ENCODE measurements at places on chromosomes 1 and 21. TPM values are rescaled to one million over a fixed set of nuclear protein-coding genes. Genes with fewer than 3 reads are reported as not detected.
A peak's percentile ranks its signal among the peaks of the same experiment; 100 is the strongest.

DAB1 gene
- total RNA-seq: 0.12 TPM

CFH gene
- 80.7 TPM for total RNA-seq

PPIAL4G gene
- 0.12 TPM for total RNA-seq

CR1L gene
- total RNA-seq: 2.6 TPM

- no peak overlapping the region for H3K27ac ChIP-seq
- no peaks in the 10 kb centered on the region for H3K36me3 ChIP-seq
- H3K27me3 ChIP-seq: no peaks in the 10 kb centered on the region
Measured at GRCh38 chr21:45617021-45617921, 26.3 kb upstream of the PCBP3 start.

GRCh38 chr21:19541602-19542001, 1138.0 kb upstream of the TMPRSS15 start:
- DNase-seq: no peak
- H3K27ac ChIP-seq: no peak overlapping the region
- H3K4me1 ChIP-seq: no peaks in the 10 kb centered on the region

DNA sequence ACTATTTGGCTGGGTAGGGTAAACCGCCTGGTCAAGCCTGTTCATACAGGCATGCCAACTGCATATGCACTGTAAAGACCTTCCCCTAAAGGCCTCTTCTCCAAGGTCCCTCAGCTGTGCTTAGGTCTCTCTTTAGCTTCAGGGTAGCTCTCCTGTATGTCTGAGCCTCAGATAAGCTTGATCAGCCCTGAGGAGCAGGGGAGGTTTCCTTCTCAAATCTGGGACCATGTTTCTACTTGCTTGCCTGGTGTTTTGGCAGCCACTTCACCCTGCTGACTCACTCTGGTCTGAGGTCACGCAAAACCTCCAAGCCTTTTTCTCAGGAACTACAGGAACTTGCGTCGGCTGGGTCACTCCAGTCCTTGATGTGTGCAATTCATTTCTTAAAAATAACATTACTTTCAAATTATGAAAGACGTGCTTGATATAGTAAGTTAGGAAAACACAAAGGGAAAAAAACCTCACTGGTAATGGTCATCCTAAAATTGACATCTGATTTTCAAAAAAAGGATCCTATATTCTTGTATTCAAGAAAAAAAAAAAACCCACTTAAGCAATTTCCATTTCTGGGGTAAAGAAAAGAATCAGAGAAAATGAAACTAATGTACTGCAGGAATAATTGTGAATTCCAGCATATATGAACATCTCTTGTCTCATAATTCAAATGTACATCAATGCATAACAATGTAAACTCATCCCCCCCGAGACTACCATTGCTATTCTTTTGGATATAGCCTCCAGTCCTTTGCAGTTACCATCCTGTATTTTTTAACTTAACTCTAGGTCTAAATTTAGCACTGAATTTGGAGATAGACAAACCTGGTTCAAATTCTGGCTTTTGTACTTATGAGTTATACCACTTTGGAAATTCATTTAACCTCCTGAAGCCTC, 24.8 kb upstream of the RNF19B start:
- DNase-seq: no peak
- H3K4me1 ChIP-seq: no peaks in the 10 kb centered on the region
- H3K36me3 ChIP-seq: no peaks in the 10 kb centered on the region
- H3K4me3 ChIP-seq: no peak overlapping the region
- no peaks in the 10 kb centered on the region for H3K27me3 ChIP-seq

DNA sequence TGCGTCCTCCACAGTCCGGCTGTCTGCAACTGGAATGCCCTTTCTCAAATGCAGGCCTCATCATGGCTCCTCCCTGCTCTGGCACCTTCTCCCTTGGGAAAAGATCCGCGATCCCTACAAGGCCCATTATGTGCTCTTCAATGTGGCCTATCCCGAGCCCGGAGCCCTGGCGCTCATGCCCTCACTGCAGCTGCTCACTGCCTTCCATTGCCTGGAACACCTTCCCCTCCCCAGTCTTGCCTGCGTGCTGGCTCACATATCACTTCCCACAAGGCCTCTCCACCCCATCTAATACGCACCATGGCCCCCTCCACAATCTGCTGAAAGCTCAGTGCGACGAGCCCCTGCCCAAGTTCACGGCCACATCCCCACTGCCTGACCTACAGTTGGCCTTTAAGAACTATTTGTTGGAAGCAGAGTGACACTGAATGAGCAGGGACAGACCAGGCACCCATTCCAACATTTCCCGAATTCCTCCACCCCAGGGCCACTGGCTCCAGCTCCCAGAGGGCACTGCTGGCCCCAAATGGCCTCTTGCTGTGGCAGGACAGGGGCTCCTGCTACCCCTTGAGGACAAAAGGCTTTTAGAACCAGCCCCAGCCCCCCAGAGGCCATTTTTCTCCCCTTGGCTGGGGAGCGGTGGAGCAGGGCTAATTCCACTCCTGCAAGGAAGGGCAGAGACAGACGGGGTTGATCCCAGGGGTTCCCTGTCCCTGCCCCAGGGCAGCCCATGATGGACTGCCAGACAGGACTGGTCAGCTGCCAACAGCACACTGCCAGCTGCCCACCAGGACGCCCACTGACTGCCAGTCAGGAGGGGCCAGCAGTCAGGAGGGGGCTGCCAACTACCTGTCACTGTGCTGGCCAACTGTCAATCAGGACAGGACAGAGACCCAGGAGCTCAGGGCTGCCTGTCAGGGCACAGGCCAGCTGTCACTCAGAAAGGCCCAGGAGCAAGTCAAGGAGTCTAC, 64.8 kb downstream of the DHRS3 start:
- H3K27ac ChIP-seq: peak overlapping the region; percentile 43
- H3K36me3 ChIP-seq: no peaks in the 10 kb centered on the region
- H3K4me1 ChIP-seq: peaks cover 20% of the 10 kb centered on the region
- DNase-seq: peak; percentile 49
- no peak overlapping the region for H3K4me3 ChIP-seq
- no peaks in the 10 kb centered on the region for H3K27me3 ChIP-seq

DNA sequence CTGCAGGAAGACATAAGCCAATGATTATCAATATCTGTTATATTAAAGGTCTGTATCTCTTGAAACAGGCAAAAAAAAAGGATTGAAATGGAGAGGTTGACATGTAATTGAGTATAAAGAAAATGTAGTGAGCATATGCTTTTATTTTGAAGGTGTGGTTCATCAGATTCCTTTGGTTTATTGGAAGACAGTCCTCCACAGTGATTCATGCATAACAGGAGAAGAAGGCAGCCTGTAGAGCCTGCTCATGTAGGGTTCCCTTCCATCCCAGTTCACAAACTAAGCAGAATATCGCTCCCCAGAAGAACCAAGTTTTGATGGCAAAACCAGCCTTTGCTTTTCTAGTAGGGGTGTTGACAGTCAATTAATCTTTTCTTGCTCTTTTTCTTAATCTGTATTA, 1016.8 kb upstream of the ADGRL4 start:
- no peak for DNase-seq
- no peaks in the 10 kb centered on the region for H3K27me3 ChIP-seq
- H3K4me3 ChIP-seq: no peak overlapping the region
- no peaks in the 10 kb centered on the region for H3K4me1 ChIP-seq
- no peak overlapping the region for H3K27ac ChIP-seq

GRCh38 chr1:14777516-14778506, 179.3 kb downstream of the KAZN start:
- H3K4me1 ChIP-seq: no peaks in the 10 kb centered on the region
- DNase-seq: no peak
- no peaks in the 10 kb centered on the region for H3K27me3 ChIP-seq
- no peak overlapping the region for H3K27ac ChIP-seq
- no peak overlapping the region for H3K4me3 ChIP-seq

DNA sequence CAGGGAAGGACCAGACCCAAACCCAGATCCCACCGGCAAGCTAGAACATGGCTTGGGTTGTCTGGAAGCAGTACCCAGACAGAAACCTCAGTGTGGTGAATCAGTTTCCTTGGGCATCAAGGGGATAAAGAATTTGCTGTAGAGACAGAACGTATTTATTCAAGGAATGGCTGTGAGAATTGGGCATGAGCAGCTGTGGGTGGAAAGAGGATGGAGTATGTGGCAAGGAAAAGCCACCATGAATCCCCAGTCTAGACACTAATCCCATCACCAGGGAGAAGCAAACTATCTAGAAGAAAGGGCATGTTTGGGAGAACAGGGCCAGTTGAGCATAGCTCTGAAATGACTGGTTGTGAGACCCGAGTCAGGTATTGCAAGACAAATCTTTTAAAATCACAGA, 109.2 kb downstream of the TOMM20 start:
- H3K4me1 ChIP-seq: no peaks in the 10 kb centered on the region
- no peak overlapping the region for H3K27ac ChIP-seq
- H3K27me3 ChIP-seq: no peaks in the 10 kb centered on the region
- H3K4me3 ChIP-seq: no peak overlapping the region
- H3K36me3 ChIP-seq: no peaks in the 10 kb centered on the region

- H3K4me1 ChIP-seq: no peaks in the 10 kb centered on the region
- no peaks in the 10 kb centered on the region for H3K27me3 ChIP-seq
- no peak overlapping the region for H3K4me3 ChIP-seq
- H3K27ac ChIP-seq: no peak overlapping the region
- no peak for DNase-seq
- no peaks in the 10 kb centered on the region for H3K36me3 ChIP-seq
Measured at GRCh38 chr1:19577036-19577435, 67.1 kb upstream of the NBL1 start.

DNA sequence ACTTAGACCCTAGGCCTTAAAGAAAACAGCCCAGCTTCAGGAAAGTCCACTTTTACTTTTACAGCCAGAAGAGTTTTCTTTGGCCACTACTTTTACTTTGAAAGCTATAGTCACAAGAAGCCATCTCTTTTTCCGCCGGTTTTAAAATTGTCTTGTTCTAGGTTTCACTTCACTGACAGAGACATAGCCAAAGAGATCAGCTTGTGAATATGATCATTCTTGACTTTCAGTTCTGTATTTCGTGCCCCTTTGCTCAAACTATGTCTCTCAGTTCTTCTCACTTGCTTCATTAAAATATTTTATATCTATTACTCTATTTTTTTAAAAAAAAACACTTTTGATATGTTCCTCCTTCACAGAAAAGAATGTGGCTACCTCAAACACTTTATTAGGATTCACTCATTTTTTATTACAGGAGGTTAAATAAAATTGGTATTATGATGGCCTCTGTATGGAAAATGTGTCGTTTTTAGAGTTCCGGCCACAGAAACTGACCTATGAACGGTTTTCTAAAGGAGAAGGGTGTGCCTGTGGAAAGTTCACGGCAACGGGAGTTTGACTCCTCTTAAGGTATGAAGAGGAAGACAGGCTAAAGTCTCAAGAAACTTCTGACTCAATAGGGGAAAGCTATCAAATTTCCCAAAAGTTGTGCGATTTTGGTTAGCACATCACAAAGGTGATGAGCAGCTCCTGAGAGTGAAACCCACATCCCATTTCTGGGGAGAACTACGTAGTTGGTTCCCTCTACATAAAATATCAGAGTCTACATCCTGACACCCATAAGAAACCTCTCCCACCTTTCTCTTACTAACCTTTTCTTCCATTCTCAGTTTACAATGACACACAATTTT, 1.2 kb downstream of the MCOLN2 start:
- no peaks in the 10 kb centered on the region for H3K36me3 ChIP-seq
- H3K27me3 ChIP-seq: peaks cover 47% of the 10 kb centered on the region
- H3K4me3 ChIP-seq: no peak overlapping the region
- DNase-seq: no peak
- no peak overlapping the region for H3K27ac ChIP-seq
- no peaks in the 10 kb centered on the region for H3K4me1 ChIP-seq

- H3K4me3 ChIP-seq: no peak overlapping the region
- H3K4me1 ChIP-seq: peaks cover 5% of the 10 kb centered on the region
- DNase-seq: no peak
- no peaks in the 10 kb centered on the region for H3K27me3 ChIP-seq
Measured at GRCh38 chr1:218643926-218644325, 298.8 kb downstream of the TGFB2 start.

- H3K36me3 ChIP-seq: no peaks in the 10 kb centered on the region
- H3K27me3 ChIP-seq: no peaks in the 10 kb centered on the region
- DNase-seq: no peak
- H3K27ac ChIP-seq: no peak overlapping the region
Measured at GRCh38 chr1:28290851-28291250, 31.5 kb downstream of the SESN2 start.

DNA sequence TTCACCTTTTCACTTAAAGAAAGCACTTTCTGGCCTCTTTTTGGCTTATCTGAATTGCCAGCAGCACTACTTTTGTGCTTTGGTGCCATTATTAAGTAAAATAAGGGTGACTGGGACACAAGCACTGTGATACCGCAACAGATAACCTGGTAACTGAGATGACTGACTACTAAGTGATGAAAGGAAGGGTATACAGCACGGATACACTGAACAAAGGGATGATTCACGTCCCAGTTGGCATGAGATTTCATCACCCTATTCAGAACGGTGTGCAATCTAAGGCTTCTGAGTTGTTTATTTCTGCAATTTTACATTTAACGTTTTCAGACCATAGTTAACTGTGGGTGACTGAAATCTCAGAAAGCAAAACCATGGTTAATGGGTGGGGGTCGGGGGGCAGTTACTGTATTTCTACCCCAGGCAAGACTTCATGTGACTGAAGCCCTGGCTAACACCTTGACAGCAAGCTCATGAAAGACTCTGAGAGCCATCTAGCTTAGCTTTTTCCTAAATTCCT, 102.8 kb downstream of the CLIC6 start:
- peaks cover 4% of the 10 kb centered on the region for H3K27me3 ChIP-seq
- no peaks in the 10 kb centered on the region for H3K4me1 ChIP-seq
- H3K4me3 ChIP-seq: no peak overlapping the region
- H3K27ac ChIP-seq: no peak overlapping the region
- no peak for DNase-seq

DNA sequence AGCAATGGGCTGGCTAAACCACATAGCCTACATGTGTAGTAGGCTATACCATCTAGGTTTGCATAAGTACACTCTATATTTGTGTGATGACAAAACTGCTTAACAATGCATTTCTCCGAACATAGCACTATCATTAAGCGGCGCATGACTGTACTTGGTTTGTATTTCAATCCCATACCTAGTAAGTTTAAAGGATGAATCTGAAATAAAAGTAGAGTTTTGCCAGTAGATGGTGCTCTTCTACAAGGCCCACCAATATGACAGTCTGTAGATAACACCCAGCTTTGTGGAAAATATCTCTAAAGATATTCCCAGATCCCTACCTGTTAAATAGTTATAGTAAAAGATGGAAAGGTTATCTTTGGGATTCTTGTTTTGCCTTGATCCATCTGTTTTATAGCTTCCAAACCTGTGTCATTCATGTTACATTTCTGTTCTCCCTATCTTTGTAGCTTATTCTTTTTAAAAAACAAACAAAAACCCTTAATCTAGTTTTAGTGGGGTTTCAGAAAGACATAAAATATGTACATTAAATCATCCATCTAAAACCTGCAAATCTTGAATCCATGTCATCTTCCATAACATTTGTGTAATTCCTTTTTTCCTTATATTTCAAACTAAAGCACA, 33.9 kb upstream of the ASPM start:
- no peak overlapping the region for H3K4me3 ChIP-seq
- DNase-seq: peak; percentile 65
- no peaks in the 10 kb centered on the region for H3K4me1 ChIP-seq
- no peak overlapping the region for H3K27ac ChIP-seq
- no peaks in the 10 kb centered on the region for H3K27me3 ChIP-seq
- H3K36me3 ChIP-seq: peaks cover 34% of the 10 kb centered on the region
